ENCODE measurements at places on chromosomes 2 and 18.
A peak's percentile ranks its signal among the peaks of the same experiment; 100 is the strongest.

- no peak for DNase-seq
These were observed 26.2 kb downstream of the UNC50 start for GRCh38 chr2:98634406-98635092.

DNA sequence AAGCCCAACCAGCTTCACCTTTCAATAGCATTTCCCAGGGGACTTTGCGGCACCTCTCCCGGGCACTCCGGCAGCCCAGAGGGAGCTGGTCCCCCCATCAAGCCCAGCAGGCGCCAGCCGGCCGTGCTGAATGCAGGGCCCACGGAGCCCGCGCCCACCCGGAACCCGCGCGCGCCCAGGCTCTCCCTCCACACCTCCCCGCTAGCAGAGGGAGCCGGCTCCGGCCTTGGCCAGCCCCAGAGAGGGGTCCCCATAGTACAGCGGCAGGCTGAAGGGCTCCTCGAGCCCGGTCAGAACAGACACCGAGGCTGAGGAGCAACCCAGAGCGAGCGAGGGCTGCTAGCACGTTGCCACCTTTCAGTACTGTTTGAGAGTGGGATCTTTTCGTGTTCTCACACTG lies 300.8 kb downstream of the DSEL start:
- no peak for DNase-seq

DNA sequence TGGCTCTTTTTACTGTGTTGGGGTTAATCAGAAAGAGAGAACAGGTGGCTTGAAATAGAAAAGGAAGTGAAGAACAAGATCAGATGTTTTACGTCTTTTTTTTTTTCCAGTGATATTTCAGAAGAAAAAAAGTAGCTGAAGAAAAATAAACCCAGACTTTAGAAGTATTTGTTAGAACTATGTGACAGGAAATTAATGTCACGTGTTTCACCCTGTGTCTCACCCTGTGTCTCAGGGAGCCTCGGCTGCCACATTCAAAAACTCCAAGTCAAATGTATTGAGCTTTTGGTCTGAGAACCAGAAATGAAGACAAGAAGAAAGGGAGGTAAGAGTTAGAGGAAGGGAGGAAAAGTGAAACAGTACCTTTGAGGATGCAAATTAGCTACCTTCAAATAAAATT lies 38.0 kb downstream of the AKAIN1 start:
- no peak for DNase-seq

DNA sequence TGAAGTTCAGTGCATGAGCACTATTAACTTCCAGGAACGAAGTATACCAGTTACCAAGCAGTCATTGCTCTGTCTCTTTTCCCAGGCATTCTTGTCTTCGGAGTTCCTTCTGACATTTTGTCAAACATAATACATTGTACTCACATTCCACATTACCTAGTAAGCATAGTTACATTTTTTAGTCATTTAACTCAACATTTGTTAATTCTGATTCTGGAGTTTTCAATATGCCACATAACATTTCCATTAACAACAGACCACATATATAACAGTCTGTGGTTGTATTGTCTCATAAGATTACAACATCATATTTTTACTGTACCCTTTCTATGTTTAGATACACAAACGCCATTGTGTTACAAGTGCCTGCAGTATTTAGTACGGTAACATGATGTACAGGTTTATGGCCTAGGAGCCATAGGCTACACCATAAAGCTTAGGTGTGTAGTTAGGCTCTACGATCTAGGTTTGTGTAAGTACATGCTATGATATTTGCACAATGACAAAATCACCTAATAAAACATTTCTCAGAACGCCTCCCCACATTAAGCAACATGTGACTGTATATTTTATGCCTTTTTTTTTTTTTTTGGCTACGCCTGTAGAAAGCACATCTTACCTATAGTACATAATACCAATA lies 187.1 kb downstream of the DYM start:
- DNase-seq = no peak

- DNase-seq = peak; percentile 54
These were observed 33.1 kb downstream of the ARL4C start for GRCh38 chr2:234463626-234464290.

- DNase-seq = no peak
These were observed 44.7 kb downstream of the M1AP start for GRCh38 chr2:74603282-74604000.

- DNase-seq = no peak
These were observed 92.1 kb downstream of the TMEM18 start for GRCh38 chr2:584863-585823.

DNA sequence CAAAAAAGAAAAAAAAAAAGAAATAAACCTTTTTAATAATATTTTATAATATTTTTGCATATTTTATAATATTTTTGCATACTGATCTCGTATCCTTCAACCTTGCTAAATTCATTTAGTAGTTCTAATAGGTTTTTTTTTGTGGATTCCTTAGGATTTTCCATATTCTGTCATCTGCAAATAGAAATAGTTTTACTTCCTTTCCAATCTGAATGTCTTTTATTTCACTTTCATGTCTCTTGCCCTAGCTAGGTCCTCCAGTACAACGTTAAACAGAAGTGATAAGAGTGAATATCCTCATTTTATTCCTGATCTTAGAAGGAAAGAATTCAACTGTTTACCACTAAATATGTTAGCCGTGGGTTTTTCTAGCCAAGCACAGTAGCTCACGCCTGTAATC lies 13.7 kb downstream of the LMAN2L start:
- DNase-seq = no peak

- DNase-seq = no peak
These were observed 233.6 kb upstream of the HS6ST1 start for GRCh38 chr2:128552141-128552805.

DNA sequence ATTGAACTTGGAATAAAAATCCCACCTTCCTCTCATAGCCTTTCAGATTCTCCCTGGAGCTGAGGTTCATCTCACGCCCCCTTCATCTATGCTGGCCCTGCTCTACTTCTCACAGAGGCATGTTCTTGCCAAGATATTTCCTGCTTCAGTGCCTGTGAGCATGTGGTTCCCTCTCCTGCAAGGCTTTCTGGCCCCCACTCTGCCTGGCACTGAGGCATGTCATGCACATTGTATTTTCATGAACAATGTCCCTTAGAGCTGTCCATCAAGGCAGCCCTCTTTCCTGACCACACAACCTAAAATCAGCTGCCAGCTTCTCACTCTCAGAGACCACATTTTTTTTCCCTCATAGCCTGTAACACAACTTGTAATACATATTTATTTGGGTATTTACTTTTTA lies 18.0 kb upstream of the HK2 start:
- no peak for DNase-seq

DNA sequence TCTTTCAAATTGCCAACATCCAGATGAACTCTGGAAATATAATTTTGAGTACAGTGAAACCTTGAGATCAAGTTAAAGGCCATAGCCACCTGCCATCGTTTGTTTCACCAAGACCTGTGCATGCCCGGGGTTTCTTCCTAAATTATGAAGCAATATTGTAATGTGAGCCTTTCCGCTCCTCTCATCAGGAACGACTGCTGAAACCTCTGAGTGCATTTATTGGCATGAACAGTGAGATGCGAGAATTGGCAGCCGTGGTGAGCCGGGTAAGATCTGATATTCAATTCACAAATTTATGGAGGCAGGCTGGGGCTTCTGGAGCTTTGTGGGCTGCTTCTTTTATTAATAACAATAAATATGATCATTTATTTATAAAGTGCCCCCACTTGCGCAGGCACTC lies 27.7 kb upstream of the ELOA2 start:
- no peak for DNase-seq

DNA sequence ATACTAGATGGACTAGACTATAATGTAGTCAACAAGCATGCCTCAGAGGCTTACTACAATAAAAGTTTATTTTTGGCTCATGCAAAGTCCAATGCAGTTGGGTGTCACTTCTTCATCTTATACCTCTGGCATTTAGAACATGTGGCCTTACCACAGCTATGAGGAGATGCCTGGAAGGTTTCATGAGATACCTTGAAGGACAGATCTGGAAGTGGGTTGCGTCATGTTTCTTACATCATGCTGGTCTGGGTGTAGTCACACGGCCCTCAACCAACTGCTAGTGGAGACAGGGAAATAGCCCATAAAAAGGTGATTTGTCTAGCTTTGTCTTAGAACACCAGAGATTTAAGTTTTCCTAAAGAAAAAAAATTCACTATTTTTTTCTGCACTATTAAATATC lies 91.7 kb upstream of the MMADHC start:
- no peak for DNase-seq

- DNase-seq = no peak
These were observed 116.4 kb downstream of the MREG start for GRCh38 chr2:215896921-215897320.

GRCh38 chr2:24793761-24794435 lies 673 bp downstream of the CENPO start:
- DNase-seq = no peak

GRCh38 chr2:67566285-67566684 lies 169.2 kb downstream of the ETAA1 start:
- no peak for DNase-seq

DNA sequence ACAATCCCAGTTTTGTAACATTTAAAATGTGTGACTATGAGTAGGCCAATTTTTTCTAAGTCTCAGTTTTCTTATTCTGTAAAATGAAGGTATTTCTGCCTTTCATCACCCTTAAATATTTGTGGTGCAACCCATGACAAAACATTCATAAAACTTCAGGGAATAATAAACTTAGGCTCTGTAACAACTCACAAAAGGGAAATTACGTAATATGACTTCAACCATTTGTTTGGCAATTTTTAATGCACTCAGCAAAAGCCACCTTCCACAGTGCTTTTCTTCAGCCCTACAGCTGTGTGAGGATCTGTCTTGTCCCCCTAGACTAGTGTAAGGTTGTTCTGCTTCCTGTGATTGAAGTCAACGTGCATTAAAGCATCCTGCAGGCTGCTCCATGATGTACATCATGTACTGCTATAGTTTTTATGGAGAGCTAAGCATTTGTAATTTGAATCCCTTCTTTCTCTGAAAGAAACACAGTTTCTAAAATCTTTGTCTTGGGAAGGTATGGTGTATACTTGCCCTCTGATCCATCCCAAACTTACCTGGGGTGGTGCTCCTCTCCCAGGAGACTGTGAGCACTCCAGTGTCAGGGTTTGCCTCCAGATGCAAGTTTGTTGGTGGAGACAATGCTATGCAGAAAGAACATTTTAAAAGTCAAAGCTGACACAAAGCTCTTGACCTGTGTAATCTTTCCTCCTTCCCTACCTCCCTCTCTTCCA lies 39.1 kb downstream of the FN1 start:
- DNase-seq = no peak

- DNase-seq = no peak
These were observed 302.8 kb downstream of the PTGR3 start for GRCh38 chr18:74906184-74906583.

DNA sequence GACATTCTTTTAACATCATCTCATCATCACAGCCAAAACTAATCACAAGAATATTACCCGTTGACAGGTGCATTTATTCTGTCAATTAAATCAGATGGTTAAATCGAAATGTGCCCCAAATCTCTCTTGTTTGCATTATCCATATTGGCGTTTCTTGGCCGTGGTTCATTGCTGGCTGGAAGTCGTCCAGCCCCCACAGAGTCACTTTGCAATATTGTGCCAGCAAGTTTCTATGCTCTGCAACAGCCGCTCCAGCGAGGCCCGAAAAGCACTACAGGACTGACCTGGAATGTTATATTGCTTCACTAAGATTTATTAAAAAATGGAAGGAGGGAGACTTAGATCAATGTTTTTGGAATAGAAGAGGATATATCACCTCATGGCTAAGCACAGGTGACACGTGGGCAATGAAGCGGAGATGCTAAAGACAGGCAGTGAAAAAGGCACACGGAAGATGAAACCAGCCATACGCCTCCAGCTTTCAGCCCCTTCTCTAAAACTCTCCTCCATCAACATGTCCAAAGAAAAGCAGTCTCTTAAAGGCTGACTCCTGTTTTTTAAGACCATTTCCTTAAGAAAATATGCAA lies 176.8 kb upstream of the VRK2 start:
- no peak for DNase-seq

DNA sequence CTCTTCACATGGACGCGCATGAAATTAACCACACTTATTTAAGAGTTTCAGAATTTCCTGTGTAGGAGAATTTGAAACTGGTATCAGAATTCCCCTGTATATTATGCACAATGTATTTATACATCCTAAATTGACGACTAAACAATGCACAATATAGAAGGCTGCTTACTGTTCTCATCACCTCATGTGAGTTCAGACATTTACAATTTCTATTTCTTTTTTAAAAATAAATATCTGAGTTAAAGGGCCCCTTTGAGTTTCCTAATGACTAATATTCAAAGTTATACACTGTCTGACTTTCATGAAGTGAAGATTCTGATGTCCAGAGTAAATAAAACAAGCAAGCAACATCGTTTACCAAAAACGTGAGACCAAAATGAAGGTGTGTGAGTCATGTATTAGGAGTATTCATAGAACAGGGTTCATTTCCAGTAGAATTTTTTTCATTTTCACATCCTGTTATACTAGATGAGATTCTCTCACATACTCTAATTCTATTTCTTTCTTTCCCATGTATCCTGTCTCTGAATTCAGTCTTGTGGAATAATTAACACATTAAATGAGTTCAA lies 406.2 kb downstream of the NUP35 start:
- DNase-seq = no peak

DNA sequence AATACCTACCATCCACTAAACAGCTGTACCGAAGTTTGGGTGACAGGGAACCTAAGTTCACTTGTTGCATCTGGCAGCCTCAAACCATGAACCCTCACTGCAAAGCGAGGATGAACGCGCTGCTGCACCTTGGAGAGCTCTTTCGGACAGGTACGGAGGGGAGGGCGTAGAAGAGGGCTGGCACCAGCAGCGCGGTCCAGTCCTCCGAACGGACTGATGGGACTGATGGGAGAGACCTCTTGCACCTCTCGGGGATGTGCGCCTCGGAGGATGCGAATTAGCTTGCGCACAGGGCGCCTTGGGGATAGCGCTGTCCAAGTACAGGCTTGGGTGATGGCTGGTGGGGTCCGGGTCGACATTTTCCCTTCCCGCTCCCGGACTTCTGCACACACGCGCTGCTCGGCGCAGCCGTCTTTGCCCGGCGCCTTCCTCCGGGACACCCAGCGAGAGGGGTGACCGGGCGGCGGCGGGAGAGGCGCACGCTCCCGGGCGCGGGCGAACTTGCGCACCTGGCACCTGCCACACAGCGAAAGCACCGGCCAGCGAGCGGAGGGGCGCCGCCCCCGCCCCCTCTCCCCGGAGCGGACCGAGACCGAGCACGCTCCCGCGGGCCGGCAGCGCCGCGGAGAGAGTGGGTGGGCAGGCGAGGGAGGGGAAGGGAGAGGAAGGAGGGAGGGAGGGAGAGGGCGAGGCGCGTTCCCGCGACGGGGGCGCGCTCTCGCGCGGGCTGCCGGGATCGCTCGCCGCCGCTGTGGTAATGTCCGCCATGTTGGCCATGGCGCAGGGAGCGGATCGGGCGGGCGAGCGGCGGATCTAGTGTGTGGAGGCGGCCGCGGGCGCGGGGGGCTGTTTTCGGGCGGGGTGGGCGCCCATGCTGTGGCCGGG lies at the start of gene EPC2:
Gene EPC2, plus strand, starts transcription at position 754 of the 885 bp plus-strand sequence. CDS start 267 bp downstream, outside the sequence.
- DNase-seq = peak; percentile 4
